ENCODE measurements at places on chromosomes 3 and 15.

DNA sequence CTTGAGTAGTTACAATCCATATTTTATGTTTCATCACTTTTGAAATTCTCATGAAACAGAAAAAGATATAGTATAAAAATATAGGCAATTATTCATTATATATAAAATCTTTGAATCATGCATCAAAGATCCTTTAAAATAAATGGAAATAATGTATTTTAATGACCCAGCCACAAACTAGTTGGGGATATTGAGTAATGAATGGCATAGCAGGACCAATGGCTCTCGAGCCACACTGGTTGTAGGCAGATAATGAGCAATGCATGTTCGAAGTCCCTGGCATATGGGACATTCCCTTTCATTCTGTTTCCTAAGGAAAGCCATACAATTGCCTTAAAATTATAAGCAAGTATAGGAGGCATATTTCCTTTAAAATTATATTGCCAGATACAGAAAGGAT is 107.4 kb upstream of the IL12A start:
- no peak for DNase-seq

DNA sequence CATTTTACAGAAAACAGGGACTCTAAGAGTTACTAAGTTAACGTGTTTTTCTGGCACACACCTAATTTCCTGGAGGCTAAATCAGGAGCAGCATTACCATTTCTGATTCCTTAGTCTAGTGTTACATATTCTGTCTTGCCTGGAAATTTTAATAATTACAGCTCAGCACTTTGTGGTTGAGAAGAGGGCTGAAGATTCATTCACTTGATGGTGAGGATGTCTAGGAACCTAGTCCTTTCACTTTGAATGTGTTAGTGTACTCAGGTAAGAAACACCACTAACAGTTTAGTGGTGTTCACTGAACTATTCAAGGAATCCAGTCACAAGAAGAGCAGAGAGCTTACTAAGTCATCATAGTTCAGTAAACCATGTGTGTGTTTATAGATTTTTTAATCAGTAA is 102.8 kb downstream of the STT3B start:
- DNase-seq = no peak

- DNase-seq = no peak
These were observed 25.9 kb downstream of the TRIM71 start for GRCh38 chr3:32843510-32844321.

DNA sequence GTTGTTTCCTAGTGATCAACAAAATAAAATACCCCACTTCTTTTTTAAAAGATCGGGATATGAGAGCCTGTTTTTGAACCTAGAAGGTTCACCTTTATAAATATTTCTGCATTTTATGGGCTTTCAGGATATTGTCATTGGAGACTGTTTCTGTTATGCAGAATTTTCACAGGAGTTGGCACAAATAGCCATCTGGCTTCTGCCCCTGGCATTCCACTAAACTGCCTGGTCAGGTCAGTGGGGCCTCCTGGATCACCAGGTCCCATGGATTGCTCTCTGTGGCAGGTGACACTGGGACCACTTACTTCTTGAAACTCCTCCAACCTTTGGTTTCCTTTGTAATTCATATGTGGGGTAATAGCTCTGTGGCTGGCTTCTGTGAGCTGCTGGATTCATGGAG is 25.5 kb upstream of the POLR2M start:
- no peak for DNase-seq

DNA sequence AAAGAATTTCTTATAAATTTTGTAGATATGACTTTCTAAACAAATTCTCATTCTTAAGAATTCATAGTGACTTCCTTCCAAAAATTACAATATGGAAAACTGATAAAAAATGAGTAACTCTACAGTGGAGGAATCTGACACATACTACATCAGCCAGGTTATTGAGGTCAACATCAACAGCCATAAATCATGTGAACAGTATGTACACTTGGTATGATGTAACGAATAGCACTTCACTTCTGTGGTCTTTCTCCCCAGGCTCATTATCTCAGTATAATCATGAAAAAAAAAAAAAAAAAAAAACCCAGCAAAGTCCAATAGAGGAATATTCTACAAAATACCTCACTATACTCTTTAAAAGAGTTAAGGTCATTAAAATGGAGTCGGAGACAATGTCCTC is 111.2 kb upstream of the SUCLG2 start:
- DNase-seq = no peak

- DNase-seq = no peak
These were observed 2.6 kb downstream of the GMPS start for GRCh38 chr3:155872904-155873646.

Data from stimulated activated naive CD8-positive, alpha-beta T cell treated with anti-CD3 and anti-CD28 coated beads, Interleukin-15, Interleukin-2, amounts not matched to agents 100 U/mL and 50 U/mL, for 24 hours (primary cell).